ENCODE measurements at places on chromosomes 13 and 19. TPM values are rescaled to one million over a fixed set of nuclear protein-coding genes. Genes with fewer than 3 reads are reported as not detected.

Gene TNNT1
- 18.0 TPM for total RNA-seq

DNA sequence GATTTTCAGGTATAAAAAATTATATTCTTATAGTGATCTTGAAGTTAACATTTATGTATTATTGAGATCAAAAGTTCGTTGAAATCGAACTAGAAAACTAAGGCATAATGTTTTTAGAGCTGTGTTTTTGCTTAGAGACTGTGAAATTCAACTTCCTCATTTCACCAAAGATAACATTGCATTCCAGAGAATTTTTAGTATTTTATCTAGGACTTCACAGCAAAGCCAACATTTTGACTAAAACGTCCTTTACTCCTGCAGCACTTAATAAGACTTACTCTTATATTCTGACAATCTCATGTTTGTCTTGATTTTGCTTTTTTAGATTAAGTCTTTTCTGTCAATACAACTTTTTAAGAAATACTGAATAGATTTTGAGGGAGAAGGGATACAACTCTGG, 4.7 kb downstream of the KCTD4 start:
- H3K27ac ChIP-seq, result peak overlapping the region; percentile 0
- no peaks in the 10 kb centered on the region for H3K27me3 ChIP-seq
- H3K36me3 ChIP-seq, result no peaks in the 10 kb centered on the region
- no peak overlapping the region for H3K4me3 ChIP-seq
- H3K4me1 ChIP-seq, result peaks cover 16% of the 10 kb centered on the region
- no peak for DNase-seq

DNA sequence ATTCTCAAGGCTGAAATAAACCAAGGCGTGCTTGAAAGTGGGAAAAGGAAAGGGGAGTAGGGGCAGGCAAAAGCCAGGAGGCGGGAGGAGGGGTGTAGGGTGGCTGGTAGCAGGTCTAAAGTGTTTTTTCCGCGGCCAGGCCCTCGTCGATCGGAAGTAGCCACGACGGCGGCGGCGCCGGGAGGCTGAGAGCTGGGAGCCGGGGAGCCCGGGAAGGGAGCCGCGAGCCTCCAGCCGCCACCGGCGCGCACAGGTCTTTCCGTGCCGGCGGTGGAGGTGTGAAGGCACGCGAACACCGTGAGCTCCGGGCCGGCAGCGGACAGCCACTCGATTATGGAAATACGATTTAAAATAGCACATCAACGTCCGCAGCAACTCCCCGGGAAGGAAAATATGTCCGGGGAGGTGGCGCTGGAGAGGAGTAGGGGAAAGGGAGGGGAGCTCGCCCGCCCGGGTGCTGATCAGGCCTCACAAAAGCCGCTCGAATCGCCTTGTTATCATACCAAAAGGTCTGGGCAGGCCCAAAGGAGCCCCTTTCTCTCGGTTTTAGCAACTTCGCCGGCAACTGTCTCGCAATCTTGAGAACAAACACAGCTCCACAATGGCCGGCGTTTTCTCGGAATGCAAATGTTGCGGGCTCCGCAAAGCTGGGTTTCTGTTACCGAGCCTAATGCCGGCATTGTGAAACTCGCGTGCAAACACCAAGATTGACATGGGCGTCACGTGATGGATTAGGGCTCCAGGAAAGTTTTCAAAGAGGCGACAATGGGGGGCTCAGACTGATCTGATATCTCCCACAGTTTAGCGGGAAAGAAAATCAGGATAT, 2.9 kb upstream of the PCDH8 start:
- peak overlapping the region; percentile 83 for H3K27ac ChIP-seq
- peak; percentile 59 for DNase-seq
- H3K4me1 ChIP-seq, result no peaks in the 10 kb centered on the region
- peak overlapping the region; percentile 74 for H3K4me3 ChIP-seq
- no peaks in the 10 kb centered on the region for H3K36me3 ChIP-seq

Gene LGI4
- total RNA-seq, result 0.43 TPM

DNA sequence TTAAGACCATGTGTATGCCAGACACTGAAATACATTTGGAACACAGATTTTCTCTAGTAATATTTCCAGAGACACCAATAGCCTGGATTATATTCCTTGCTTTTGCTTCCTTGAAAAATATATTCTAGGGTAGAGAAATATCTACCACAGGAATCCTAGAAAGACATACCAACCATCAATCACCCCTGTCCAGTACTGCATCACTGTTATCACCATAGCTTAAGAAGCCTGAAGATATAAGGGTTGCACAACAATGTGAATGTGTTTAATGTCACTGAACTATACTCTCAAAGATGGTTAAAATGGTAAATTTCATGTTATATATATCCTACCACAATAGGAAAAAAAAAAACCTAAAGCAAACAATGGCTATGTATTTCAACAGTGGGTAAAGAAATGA, 163.6 kb downstream of the DIAPH3 start:
- no peaks in the 10 kb centered on the region for H3K27me3 ChIP-seq
- H3K27ac ChIP-seq, result no peak overlapping the region
- H3K36me3 ChIP-seq, result no peaks in the 10 kb centered on the region

Gene SLC10A2
- total RNA-seq, result not detected

DNA sequence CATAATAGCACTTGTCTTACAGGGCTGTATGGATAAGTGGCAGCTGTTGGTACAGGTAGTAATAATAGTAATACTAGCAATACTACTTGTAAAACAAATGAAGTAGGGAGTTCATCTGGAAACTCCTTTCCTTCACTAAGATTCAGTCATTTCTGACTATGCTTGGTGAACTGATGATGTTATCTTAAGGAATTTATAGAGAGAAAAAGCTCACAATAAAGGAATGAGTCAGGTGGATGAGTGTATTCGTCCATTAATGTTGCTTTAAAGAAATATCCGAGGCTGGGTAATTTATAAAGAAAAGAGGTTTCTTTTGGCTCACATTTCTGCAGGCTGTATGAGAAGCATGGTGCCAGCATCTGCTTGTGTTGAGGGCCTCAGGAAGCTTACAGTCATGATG, 477.3 kb downstream of the KLF12 start:
- no peaks in the 10 kb centered on the region for H3K27me3 ChIP-seq
- no peak overlapping the region for H3K4me3 ChIP-seq
- H3K27ac ChIP-seq, result no peak overlapping the region
- H3K36me3 ChIP-seq, result no peaks in the 10 kb centered on the region
- H3K4me1 ChIP-seq, result no peaks in the 10 kb centered on the region

GRCh38 chr13:40505196-40505595, 161.2 kb downstream of the FOXO1 start:
- DNase-seq, result no peak
- no peaks in the 10 kb centered on the region for H3K27me3 ChIP-seq
- H3K4me1 ChIP-seq, result peaks cover 32% of the 10 kb centered on the region

DNA sequence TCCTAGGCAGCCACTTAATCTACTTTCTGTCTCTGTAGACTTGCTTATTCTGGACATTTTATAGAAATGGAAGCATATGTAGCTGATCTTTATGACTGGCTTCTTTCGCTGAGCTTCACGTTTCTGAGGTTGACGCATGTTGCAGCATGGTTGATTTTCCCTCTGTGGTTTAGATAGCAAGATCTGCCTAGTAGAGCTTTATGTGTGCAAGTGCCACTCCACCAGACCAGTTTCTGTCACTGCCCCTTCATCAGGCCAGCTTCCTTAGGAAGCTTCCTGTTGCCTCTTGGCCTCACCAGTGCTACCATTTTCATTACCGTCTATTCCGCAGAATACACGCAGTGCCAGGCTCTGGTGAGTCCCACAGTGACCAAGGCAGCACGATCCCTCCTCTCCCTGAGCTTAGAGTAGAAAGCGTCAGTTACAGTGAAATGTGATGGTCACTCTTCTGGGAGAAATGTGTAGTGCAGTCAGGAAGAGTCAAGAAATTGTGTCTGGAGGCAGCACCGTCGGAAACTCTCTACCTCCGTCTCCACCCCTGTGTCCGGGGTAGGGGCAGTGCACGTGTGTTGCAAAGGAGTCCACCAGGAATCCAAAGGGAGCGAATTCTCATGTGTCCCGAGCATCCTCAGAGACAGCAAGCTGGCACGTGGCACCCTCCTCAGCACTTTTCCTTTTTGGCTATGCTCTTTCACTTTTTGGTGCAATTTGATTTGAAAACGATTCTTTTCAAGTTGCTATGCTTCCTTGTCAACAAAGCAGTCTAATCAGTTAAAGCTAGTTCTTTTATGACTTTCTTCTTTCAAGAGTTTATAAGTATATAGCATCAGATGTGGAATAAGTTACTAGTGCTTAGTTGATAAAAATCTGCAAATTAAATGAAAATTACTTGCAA, 45.4 kb upstream of the GPR183 start:
- H3K4me1 ChIP-seq, result no peaks in the 10 kb centered on the region
- H3K27ac ChIP-seq, result no peak overlapping the region
- DNase-seq, result no peak
- H3K27me3 ChIP-seq, result no peaks in the 10 kb centered on the region
- H3K4me3 ChIP-seq, result no peak overlapping the region

Gene USHBP1
- not detected for total RNA-seq

- DNase-seq, result no peak
- H3K27ac ChIP-seq, result no peak overlapping the region
- no peak overlapping the region for H3K4me3 ChIP-seq
- H3K36me3 ChIP-seq, result no peaks in the 10 kb centered on the region
Measured at GRCh38 chr13:21901336-21901735, 230.5 kb downstream of the FGF9 start.

GRCh38 chr19:52221831-52222375, 32.1 kb downstream of the PPP2R1A start:
- peaks cover 14% of the 10 kb centered on the region for H3K36me3 ChIP-seq
- H3K4me1 ChIP-seq, result no peaks in the 10 kb centered on the region
- no peak for DNase-seq
- H3K27ac ChIP-seq, result no peak overlapping the region

Gene RNF113B
- not detected for total RNA-seq

DNA sequence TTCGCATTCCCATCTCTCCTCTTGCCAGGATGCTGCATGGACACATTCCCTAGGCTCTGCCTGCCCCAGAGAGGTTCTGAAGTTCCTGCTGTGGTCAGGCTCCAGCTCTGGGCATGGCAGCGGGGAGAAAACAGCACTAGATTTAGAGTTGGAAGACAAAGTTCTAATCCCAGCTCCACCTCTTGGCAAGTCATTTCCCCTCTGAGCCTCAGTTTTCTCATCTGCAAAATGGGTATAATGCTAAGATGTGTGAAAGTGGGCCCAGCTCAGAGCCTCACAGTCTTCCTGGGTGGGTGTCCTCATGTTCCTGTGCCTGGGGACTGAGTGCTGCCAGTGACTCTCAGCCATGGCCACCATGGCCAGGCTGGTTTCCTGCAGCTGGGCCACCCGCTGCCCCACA, 9.6 kb downstream of the PEPD start:
- no peaks in the 10 kb centered on the region for H3K4me1 ChIP-seq
- no peak overlapping the region for H3K27ac ChIP-seq
- H3K27me3 ChIP-seq, result no peaks in the 10 kb centered on the region
- H3K36me3 ChIP-seq, result peaks cover 1% of the 10 kb centered on the region

DNA sequence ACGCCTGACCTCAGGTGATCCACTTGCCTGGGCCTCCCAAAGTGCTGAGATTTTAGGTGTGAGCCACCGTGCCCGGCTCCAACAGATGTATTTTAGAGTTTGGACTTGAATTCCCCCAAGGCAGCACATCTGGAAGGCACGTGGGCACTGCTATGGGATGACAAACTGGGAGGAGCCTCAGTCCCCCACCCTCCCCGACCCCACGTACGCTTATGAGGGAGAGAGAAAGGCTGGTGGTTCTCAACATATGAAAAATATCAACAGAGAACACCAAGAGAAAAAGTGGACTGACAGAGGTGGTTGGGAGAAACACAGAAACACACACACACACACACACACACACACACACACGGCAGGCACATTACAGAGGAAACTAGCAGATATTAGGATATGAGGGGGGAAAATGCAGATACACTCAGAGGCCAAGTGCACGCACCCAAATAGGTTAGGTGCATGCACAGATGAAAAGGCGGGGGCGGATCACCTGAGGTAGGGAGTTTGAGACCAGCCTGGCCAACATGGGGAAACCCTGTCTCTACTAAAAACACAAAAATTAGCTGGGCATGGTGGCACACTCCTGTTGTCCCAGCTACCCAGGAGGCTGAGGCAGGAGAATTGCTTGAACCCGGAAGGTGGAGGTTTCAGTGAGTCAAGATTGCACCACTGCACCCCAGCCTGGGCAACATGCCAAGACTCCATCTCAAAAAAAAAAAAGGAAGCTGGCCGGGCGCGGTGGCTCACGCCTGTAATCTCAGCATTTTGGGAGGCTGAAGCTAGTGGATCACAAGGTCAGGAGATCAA, 3.2 kb downstream of the STX10 start:
- H3K27me3 ChIP-seq, result no peaks in the 10 kb centered on the region
- peaks cover 3% of the 10 kb centered on the region for H3K4me1 ChIP-seq
- no peak overlapping the region for H3K4me3 ChIP-seq
- DNase-seq, result no peak

Gene ZNF154
- not detected for total RNA-seq

Gene PPP1R13L
- 65.8 TPM for total RNA-seq

- peaks cover 4% of the 10 kb centered on the region for H3K36me3 ChIP-seq
- H3K27ac ChIP-seq, result peak overlapping the region; percentile 96
- no peak for DNase-seq
- H3K4me3 ChIP-seq, result no peak overlapping the region
Measured at GRCh38 chr19:19460761-19461265, 54.5 kb downstream of the TSSK6 start.

Gene S1PR5
- 0.57 TPM for total RNA-seq

DNA sequence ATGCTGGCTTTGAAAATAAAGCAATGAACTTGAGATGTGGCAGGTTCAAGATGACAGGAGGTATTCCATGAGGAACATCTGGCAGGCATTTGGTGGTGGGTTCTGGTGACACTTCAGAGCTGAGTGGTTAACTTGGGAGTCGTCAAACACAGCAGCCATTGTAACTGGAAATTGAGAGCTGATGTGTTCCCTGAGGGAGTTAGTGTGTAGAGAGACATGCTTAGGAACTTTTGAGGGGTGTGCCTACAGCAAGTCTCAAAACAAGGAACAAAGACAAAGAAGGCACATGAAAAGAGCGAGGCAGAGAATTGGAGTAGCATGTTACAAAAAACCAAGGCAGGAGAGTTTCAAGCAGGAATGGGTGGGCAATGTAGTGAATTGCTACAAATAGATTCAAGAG, 53.9 kb upstream of the KL start:
- no peak overlapping the region for H3K27ac ChIP-seq
- no peak overlapping the region for H3K4me3 ChIP-seq
- no peaks in the 10 kb centered on the region for H3K36me3 ChIP-seq
- no peaks in the 10 kb centered on the region for H3K27me3 ChIP-seq
